ENCODE measurements at places on chromosomes 7 and 10. TPM values are rescaled to one million over a fixed set of nuclear protein-coding genes. Genes with fewer than 3 reads are reported as not detected.

DNA sequence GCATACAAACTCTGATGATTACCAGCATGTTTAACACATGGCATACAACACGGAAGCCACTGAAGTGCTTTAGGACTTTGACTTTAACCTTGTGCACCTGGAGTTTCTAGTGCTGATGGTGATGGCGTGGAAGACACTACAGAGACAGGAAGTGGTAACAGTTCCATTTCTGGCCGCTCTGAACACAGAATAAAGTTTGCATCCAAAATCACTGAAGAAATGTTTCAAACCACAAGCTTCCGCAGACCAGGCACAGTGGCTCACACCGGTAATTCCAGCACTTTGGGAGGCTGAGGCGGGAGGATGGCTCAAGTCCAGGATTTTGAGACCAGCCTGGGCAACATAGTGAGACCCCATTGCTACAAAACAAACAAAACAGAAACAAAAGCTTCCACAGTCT is 40.3 kb upstream of the TNPO3 start:
- peak; percentile 76 for DNase-seq

- DNase-seq: no peak
These were observed 27.1 kb downstream of the CD36 start for GRCh38 chr7:80665526-80665925.

DNA sequence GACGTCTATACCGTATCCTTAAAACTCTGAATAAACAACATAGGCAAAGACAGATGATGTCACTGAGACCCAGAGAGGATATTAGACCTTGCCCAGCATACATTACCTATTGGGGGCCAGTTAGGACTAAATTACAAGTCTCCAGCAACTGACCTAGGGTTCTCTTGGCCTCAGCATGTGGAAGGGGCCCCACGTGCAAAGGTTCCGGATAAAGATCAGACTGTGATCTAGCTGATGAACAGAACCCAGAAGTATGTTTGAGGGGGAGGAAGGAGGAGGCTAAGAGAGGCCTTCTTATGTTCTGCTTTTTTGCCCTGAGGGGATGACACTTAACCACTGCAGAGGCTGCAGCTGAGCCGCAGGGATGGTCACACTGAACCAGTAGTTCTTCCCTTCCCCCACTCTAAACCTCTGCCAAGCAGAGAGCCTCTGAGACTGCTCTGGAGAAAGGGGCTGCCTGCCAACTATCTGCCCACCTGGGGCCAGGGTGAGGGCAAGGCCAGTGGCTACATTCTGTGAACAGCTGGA is 24.0 kb upstream of the KMT2C start:
- no peak for DNase-seq

The CALHM3 gene
- total RNA-seq: not detected

DNA sequence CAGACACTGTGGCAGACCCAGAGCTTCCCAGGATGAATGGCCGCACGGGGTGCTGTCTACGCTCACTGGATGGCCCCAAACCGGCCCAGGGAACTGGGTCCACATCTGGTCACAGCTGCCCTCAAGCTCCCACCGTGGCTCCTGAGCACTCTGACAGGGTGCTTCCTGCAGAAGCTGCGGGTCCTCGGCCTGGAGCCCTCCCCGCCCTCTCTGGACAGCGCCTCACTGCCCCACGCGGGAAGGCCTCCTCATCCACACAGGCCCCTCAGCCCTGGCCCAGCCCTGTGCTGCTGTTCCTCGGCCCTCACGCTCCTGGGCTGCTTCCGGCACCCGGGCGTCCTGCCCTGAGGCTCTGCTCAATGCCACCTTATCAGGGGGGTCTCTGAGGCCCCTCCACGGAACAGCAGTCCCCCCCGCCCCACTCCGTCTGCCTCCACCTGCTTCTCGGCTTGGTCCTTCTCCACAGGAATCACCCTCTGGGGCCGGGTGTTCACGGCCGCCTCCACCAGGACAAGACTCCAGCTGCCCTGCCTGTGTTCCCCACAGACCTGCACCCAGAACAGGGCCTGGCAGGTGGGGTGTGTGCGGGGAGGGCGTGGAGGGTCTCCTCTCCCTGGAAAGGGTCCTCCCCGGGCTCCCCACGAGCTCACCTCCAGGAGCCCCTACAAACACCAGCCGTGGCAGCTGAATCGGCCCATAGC is 75.4 kb upstream of the PDGFA start:
- DNase-seq: no peak

The MMD2 gene
- total RNA-seq: not detected

GRCh38 chr7:141945356-141945755 is 1.4 kb downstream of the CLEC5A start:
- DNase-seq: no peak

- no peak for DNase-seq
These were observed 22.9 kb upstream of the C10orf105 start for GRCh38 chr10:71742301-71743088.

- no peak for DNase-seq
These were observed 310.0 kb downstream of the PPP1R3A start for GRCh38 chr7:113608782-113609181.

- DNase-seq: no peak
These were observed 2.5 kb downstream of the SCRN1 start for GRCh38 chr7:29987083-29987482.

The ITPRID1 gene
- not detected for total RNA-seq

The TMEM178B gene
- total RNA-seq: 0.10 TPM

DNA sequence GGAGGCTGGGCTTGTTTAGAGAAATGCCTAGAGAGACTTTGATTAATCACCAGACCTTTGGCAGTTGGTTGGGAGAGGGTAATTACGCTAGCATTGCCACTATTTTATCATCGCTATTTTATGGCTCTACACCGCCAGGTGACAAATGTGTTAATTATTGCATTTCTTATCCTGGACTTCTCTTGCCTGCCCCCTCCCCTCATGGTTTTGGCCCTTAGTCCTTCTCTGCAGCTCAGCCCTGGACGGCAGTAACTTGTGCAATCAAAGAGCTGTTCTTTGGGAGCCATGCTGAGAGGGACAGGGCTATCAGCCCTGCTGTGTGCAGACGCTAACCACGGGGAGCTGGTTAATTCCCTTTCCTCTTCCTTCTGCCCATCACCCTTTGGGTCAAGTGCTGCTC is 585.0 kb downstream of the AUTS2 start:
- no peak for DNase-seq

GRCh38 chr10:75003891-75004290 is 107.6 kb upstream of the SAMD8 start:
- DNase-seq: no peak

The NKX2-3 gene
- total RNA-seq: not detected

The SH2B2 gene
- 0.89 TPM for total RNA-seq

The ZNF488 gene
- total RNA-seq: not detected

- no peak for DNase-seq
These were observed 116.5 kb downstream of the GRM3 start for GRCh38 chr7:86760236-86760635.

The INHBA gene
- total RNA-seq: not detected

The PNLIPRP3 gene
- not detected for total RNA-seq

DNA sequence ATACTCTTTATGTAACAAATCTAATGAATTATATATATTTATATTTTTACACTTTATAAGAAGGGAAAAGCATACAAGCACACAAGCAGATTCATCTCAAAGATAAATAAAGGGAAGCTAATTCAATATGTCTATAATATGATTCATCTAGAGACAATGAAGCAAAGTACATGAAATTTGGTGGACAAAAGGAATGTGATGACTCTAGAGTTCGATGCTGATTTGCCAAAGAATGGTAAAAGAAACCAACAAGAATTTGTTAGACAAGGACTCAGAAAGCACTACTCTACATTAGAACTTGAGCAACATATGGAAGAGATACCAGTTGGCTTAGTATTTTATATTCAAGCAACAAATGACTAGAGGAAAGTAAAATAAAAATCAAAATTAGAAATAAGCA is 536.5 kb upstream of the TEX47 start:
- no peak for DNase-seq

The BMPR1A gene
- 8.8 TPM for total RNA-seq

- no peak for DNase-seq
These were observed 582.4 kb downstream of the SUGCT start for GRCh38 chr7:40717242-40717641.

DNA sequence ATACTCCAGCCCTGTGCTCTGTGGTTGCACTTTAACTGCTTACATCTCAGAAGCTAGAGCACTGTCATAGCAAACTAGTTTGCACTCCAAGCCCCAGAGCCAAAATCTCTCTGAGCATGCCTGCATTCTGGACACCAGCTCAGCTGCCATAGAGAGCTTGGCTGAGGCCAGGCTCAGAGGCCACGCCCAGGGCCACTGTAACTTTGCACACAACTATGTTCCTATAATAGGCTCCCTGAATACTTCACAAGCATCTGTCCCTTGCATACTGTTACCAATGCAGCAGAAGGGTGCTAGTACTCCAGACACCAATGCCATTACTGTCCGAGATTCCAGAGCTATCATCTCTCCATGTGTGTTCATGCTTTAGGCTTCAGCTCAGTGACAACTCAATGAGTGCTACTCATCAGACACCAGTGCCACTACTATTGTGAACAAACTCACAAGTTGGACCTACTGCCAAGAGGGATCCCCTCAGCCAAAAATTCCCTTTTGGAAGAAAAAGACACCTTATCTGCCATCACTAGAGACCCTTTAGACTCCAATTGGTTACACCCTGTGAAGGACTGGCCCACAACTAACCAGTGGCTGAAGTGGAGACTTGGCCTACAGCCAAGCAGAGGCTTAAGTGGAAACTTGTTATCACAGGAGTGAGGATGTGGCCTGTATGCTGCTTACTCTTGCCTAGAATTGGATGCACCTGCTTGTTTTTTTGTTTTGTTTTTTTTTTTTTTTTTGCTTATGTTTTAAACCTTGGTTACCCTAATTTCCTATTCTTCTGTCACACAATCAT is 211.6 kb upstream of the MAGI2 start:
- DNase-seq: no peak

The COL26A1 gene
- not detected for total RNA-seq

- no peak for DNase-seq
These were observed 302.1 kb downstream of the ABCA13 start for GRCh38 chr7:48473205-48473865.

The MTPN gene
- total RNA-seq: 106 TPM

DNA sequence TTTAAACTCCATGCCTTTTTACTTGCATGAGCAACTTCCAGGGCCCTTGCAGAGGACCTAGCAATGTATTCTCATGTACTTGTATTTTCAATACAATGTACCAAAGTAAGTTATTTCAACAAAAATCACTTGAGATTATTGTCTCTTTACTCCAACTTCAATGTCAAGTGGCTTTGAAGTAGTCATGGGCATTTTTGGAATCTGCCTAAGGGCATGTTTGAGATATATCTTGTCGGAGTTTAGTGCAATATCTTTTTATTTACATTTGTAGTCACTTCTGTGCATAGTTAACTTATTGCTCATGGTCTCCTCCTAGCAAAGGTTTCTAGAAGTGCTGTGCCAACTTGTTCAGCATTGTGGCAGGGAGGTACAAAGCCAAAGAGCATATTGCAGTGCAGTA is 508.7 kb upstream of the SEMA3D start:
- no peak for DNase-seq

The CALN1 gene
- 0.52 TPM for total RNA-seq

GRCh38 chr10:122113161-122113944 is 124.4 kb downstream of the TACC2 start:
- DNase-seq: no peak

DNA sequence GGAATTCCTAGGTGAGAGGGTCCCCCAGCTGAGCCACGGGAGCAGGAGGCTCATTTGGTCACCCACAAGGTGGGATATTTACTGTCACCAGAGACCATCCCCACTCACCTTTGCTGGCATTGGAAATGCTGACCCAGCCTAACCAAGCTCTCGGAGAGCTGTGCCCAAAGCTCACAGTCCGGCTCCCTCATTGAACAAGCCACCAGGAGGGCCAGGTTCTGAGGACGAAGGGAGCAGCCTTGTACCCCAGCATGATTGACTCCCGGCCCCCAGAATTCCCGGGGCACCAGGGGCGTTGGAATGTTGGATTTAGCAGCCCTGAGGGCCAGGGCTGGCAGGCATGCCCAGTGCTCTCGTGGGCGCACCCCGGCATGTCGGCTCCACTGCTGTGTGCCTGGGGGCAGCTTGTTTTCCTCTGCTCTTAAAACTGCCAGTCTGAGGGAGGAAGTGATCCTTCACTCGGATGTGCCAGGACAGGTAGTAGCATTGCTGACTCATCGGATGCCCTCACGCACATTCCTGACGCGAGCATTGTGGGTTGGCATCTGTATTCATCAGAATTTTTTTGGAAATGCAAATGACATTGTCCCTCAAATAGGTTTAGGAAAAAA is 23.3 kb downstream of the CLIP2 start:
- no peak for DNase-seq

- no peak for DNase-seq
These were observed 1224.6 kb upstream of the LRRTM3 start for GRCh38 chr10:65701168-65701776.

- DNase-seq: no peak
These were observed 15.8 kb upstream of the TRIM8 start for GRCh38 chr10:102628451-102628911.

DNA sequence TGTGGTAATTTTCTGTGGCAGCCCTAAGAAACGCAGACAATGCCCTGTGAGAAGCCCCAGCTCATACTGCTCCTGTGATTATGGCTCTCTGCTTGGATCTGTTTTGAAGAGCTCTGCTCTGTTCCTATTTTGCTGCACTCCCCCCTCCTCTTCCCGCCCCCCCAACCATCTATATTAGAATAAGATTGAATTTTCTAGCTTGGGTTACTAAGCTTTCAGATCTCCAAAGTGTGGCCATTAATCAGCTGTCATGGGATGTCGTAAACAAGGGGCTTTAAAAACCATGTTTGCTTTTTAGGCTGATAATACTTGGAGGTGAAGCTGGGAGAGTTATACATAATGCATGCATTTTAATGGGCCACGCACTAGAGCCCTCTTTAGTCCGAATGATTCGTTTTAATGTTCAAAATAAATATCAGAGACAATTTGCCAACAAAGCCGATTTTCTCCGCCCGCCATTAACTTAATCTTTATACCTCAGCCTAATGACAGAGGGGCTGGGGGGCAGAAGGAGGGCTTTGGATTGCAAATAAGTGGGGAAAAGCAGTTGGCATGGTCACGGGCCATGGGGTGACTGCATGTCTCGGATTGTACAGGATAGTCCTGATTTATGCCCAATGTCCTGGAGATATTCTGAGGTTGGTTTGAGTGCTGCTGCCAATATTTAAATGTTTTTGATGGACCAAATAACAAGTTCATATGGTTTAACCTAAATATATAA is 165.5 kb downstream of the RPS24 start:
- no peak for DNase-seq

GRCh38 chr10:117805139-117805538 is 241.6 kb downstream of the RAB11FIP2 start:
- no peak for DNase-seq

DNA sequence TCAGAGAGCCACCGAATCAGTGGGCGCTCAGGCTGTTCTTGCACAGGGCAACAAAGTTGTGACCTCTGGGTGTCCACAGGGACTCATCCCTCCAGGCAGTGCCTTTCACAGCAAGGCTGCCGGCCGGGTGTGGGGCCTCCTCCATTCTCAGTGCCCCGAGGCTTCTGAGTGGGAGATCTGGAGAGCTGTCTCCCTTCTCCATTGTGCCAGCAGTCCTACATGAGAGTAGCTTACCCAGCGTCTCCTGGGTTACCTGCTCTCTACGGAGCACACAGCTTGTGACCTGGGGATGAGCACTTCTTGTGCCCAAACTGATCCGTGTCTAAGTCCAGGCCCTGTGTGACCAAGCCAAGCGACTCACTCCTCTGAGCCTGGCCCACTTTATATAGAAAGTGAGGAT is 240.9 kb upstream of the GRB10 start:
- no peak for DNase-seq

The HPSE2 gene
- not detected for total RNA-seq

GRCh38 chr7:138741453-138741735 is 40.2 kb upstream of the SVOPL start:
- no peak for DNase-seq
